T follicular helper cell (primary cell): ENCODE measurements at places on chromosomes 2 and 18.

DNA sequence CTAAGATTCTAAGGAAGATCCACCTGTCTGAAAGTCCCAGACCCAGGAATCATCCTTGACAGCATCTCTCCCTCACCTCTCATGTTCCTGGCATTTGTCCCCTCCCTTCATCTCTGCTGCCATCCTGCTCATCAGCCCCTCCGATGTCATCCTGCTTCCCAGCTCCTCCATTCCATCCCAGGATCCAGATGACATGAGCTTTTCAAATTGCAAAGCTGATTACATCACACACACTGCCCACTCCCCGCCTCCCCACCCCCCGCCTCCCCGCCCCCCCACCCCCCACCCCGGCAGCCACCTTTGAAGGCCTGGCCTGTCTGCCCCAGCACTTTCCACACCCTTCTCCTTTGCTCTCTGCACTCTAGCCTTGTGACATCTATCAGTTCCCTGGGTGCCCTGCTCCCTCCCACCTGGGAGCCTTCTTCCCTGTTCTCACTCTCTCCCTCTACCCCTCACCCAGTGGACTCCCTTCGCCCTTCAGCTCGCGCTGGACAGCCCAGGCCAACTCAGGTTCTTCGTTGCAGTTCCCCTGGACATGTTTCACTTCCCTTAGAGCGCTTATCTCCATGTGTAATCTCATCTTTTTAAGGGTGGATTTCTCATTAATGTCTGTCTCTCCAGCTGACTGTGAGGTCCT, 61.6 kb downstream of the DNMT3A start:
- no peak for DNase-seq

GRCh38 chr2:160522951-160523710, 29.5 kb upstream of the RBMS1 start:
- no peak for DNase-seq

DNA sequence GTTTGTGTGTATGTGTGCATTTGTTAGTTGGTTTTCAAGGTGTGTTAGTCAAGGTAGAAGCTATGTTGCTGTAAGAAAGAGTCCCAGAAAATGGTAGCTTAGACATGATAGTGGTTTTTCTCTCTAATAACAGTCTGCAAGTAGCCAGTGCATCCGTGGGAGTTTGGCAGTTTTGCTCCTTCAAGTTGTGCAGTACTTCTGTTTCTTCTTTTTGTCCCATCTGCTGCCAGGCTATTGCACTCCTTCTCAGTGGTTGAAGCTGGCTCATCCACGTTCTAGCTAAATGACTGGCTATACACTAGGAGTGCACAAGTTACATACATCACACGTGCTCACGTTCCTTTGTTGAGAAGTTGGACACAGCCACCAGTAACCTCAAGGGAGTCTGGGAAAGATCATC, 134.7 kb downstream of the ASXL3 start:
- DNase-seq, result no peak

GRCh38 chr2:75604484-75604883, 42.1 kb upstream of the MRPL19 start:
- DNase-seq, result no peak

- DNase-seq, result no peak
Measured at GRCh38 chr2:62178741-62179271, 17.1 kb upstream of the B3GNT2 start.

- DNase-seq, result no peak
Measured at GRCh38 chr18:2147476-2148230, 423.7 kb downstream of the METTL4 start.

DNA sequence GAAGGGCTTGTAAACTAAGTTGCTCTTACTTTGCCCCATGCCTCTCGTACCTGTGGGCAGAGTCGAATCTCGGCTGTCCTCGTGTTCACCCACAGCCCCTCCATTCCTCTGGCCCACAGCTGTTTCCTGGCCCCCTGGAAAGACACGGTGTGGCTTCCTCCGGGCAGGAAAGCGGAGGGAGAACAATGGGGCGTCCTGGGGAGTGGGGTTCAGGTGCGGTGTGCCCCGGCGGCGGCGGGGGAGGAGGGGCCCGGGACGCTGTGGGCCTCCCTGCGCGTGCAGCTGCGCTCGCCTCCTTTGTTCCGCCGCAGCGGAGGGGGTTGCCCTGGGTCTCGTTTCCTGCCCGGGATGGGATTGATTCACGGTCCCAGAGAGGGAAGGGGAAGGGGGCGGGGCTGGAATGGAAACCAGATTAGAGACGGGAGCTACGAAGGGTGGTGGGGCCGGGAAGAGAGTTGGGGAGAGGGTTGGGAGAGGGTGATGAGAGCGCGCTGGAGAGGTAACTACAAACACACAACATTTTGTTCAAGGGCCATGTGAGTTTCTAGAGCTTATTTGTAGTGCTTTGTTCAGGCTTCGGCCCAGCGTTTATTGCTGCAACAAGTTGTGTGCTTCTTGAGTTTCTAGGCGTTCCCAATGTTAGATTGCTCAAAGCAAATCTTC, 796 bp downstream of the MYO1B start:
- no peak for DNase-seq

GRCh38 chr2:16186661-16187481, 246.5 kb downstream of the MYCN start:
- no peak for DNase-seq

DNA sequence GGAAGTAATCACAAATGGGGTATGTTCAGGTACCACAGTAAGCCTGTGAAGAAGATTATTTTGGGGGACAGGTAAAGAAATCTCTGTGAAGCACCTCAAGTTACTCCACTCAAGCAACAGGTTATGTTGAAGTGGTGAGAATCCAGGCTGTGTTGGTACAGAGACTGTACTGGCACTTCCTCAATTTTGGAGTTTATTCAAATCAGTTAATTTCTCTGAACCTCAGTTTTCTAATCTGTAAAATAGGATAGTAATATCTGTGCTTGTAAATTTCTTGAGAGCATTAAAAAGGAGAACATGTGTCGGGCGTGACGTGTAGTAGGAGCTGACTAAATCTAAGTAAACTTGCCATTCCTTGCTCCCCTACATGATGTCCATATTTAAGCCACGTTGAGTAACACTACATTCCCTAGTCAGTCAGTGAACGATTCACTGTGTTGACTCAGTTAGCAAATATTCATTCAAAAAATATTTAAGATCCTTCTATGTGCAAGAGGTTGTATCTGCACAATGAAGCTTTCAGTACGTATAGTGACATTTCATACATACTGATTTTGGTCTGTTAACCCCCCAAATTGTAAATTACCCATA, 504.2 kb downstream of the ZEB2 start:
- DNase-seq, result no peak

GRCh38 chr2:215754546-215754945, 258.8 kb downstream of the MREG start:
- no peak for DNase-seq

DNA sequence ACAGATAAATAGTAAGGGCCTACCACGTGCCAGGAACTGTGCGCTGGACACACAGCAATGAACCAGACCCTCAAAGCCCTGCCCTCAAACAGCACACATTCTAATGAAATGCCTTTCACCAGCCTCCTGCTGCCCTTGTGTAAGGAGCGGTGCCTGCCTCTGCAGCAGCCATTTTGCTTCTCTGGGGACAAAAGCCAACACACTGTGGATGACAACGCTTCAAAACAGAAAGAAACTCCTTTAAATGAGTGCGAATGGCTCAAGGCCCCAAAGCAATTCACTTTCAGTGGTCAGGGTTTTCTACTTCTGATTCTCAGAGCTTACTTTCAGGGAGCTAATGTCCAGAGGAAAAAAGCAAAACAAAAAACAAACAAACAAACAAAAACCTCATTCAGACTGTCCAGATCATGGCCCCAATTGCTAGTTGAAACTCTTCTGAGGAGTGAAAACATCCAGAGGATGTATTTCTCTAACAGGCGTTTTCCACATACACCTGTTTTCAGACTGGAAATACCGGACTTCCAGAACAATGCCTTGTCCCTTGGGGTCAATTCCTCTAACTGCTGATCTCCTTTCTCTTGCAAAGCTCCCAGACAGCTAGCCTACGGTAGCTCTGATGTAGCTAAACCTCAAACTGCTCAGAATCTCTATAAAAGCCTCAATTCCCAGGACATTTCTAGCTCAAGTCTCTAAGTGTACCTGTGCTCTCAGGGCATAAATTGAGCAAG, 323.3 kb upstream of the ZNF521 start:
- no peak for DNase-seq
